Stimulated activated CD8-positive, alpha-beta memory T cell treated with anti-CD3 and anti-CD28 coated beads, Interleukin-12 subunit alpha, Interleukin-12 subunit beta, amount 100 ng/mL, for 1 hour (primary cell): ENCODE measurements at places on chromosomes 7 and 10.

- DNase-seq = no peak
These were observed 51.3 kb upstream of the TCF7L2 start for GRCh38 chr10:112898540-112899390.

DNA sequence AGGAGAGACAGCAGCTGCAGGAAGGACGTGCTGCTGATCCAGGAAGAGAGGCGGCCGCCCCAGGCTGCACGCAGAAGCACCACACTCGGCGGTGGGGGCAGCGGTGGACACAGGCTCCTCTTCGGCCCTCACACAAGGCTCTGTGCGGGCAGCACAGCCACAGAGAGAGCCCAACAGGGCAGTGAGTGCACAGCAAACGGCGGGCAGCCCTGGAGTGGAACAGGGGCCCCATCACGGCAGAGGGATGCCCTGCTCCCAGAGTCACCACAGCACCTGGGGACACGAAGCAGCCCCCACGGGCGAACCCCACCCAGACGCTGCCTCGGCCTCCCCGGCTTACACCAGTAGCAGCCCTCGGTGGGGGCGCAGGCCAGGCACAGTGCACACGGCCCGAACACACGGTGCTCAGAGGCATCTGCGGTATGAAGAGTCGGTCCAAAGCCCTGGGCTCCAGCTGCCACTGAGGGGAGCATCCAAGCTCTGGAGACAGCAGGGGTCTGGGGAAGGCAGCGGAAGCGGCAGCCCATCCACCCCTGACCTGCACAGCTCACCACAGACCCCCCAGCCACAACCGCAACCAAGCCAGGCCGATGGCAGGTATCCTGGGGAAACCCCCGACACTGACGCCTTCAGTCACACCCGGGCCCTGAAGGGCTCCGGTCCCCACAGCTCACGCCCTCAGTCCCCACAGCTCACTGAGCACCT lies 16.8 kb downstream of the NUDT1 start:
- DNase-seq = no peak

DNA sequence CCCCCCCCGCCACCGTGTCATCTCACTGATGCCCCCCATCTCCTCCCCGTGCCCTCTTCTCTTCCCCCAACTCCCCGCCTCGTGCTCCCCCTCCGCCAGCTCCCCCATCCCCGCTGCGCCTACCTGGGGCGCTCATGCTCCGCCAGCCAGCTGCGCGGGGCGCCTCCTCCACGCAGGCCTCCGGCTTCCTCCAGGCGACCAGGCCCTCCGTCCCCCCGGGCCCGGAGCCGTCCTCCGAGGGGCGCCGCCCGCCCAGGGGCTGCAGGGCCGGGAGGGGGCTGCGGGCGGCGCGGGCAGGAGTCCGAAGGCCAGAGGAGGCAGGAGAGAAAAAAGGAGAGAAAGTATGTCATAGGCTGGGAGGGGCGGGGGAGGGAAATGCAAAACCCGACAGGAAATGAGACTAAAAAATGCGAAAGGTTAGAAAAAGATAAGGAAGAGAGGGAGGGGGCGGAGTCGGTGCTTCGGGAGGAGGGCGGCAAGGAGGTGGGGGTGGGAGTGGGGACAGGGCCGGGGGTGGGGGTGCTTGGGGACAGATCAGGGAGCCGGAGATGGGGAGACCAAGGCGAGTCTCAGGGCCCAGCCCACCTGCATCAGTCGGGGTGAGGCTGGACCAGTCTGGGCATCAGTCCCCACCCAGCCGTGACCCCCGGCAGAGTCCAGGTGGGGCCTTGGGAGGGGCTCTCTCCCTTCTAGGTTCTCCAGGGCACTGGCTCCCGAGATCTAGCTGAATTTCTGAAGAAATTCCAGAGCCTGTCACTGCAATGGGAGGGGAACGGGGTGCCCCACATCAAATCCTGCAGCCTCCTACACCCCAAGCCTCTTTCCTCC lies at the start of gene CARD11:
CARD11 (minus strand) TSS at position 324 of the 828 bp plus-strand sequence. CDS start 85,361 bp downstream, outside the sequence.
- DNase-seq = peak; percentile 40

GRCh38 chr10:50533296-50533695 lies 90.5 kb downstream of the SGMS1 start:
- no peak for DNase-seq

- no peak for DNase-seq
These were observed 10.8 kb upstream of the PVRIG start for GRCh38 chr7:100208911-100209408.

DNA sequence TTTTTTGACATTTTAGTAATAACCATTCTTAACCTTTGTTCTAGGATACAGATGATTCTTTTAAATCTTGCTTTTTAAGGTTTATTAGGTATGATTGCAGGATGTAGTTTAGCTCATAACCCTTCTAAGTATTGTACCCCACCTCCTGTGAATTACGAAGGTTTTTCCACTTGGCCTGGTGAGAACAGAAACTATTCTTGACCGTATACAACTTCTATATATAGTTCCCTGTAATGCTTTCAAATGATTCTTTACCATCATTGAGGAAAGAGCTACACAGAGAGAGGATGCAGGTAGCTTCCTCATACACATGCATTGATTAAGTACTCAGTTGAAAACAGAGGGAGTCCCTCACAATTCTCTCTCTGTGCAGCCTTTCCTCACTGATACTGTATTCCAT lies 86.3 kb downstream of the PALS2 start:
- DNase-seq = no peak

DNA sequence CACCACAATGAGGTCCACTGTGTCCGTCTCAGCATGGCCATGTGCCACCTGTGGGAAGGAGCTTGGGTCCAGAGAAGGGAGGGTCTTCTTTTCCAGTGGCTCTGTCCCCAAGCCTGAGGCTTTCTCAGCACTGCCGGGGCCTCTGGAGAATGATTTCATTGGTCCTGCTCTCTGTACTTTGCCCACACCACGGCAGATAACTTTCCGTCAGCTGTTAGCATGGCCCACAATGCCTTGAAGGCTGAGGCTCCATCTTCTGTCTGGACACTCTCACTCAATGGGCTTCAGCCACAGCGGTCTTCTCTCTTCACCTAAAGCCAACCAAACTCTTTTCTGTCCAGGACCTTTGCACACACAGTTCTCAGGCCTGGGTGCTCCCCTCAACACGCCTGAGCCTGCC lies 192.5 kb downstream of the CXCL12 start:
- DNase-seq = no peak

DNA sequence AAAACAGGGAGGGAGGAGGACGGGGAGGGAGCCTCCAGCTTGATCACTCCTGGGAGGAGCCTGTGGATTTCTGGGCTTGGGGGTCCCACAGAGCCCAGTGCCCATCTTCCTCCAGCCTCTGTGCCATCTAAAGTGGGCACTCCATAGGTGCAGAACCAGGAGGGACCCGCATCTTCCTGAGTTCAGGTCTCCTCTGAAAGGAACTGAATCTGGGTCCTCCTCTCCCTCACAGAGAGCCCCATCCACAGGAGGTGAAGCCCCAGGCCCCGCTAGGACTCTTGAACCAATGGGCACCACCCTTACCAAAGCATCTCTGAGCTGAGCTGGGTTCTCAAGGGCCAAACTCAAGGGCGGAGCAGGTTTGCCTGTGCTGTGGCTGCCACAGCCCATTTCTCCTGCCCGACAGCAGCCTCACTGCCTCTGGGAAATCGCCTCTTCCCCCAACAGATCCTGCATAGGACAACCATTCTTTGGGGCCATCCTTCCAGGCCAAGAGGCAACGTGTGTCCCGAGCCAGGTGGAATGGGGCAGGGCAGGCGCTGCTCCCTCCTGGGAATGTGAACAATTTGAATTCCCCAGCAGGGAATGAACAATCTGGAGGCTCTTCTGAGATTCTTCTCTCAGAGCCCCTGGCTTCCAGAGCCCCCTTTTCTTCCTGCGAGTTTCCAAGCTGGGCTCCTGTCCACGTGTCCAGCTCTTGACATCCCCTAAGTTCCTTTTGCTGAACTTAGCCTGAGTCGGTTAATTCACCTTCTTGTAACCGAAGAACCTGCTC lies 411.0 kb upstream of the FOXK1 start:
- DNase-seq = no peak

DNA sequence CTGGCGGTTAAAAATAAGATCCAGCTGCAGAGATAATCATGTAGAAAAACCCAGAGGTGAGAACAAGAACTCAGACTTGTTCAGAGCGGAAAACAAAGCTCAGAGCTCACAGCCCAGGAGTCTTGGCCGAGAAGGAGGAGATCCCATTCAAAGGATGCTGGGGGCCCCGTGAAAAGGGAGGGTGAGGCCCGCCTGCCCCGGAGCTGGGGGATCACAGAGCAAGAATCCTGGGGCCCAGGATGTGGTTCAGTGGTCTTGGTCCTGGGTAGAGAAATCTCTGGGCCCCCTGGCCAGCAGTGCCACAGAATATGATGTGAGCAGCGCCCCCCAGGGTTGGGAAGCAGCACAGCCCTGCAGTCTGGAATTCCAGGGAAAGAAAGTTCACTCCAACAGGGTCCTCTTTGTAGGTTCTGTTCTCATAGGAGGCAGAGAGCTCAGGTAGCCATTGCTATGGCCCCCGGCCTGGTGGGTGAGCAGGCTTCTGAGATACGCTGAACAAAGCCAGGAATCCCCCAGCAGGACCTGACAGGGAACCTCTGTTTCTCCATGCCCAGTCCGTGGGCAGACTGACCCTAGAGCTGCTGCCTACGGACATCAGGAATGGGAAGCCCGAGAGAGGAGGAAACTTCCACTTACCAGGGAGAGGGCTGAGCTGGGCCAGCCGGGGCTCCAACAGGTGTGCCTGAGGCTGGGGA lies 77.7 kb upstream of the GNA12 start:
- no peak for DNase-seq

GRCh38 chr7:8205537-8205936 lies 56.4 kb downstream of the ICA1 start:
- no peak for DNase-seq

DNA sequence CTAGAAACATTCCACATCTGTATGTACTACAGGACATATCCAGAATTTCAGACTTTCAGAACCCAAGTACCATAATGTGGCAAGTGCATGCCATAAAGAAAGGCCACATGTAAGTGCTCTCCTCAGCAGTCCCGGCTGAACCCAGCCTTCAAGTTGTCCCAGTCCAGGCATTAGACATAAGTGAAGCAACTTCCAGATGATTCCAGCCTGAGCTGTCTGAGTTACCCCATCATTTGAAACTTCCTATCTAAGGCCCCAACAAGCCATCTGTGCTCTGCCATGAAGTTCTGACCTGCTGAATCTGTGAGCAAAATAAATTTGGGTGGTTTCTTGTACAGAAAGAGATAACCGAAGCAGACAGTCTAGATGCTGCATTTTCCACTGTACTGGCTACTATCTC lies 218.8 kb downstream of the IPMK start:
- no peak for DNase-seq

- no peak for DNase-seq
These were observed 25.2 kb upstream of the FIGNL1 start for GRCh38 chr7:50475340-50475739.

GRCh38 chr10:70889291-70889690 lies 926 bp upstream of the PCBD1 start:
- DNase-seq = no peak

GRCh38 chr7:5627745-5628547 lies 153.5 kb downstream of the RNF216 start:
- DNase-seq = no peak

- no peak for DNase-seq
These were observed 39.4 kb downstream of the SEMA3A start for GRCh38 chr7:84154991-84155781.

DNA sequence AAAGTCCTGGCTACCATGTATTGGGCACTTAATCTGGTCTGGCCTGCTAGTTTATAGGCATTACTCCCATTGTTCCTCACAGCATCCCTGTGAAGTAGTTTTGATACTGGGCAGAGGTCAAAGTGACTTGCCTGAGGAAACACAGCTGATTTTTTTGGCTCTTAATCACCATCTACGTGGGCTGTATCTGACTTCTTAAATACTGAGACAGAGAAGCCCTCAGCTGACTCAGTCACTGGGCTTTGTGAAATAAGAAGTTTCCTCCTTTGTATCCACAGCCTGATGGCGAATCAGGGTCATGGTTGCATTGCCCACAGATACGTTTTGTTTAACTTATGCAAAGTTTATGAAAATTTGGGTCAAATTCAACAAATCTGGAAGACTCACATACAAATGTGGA lies 13.2 kb downstream of the TACR2 start:
- DNase-seq = no peak

- DNase-seq = no peak
These were observed 128.5 kb upstream of the PRR15 start for GRCh38 chr7:29435167-29435566.

- no peak for DNase-seq
These were observed 114.9 kb upstream of the FAM3C start for GRCh38 chr7:121510858-121511482.
